Smooth muscle cell of the brain vasculature (primary cell): ENCODE measurements at places on chromosomes 2 and 18.

GRCh38 chr2:39218391-39218790, 25.4 kb downstream of the CDKL4 start:
- DNase-seq, result no peak

DNA sequence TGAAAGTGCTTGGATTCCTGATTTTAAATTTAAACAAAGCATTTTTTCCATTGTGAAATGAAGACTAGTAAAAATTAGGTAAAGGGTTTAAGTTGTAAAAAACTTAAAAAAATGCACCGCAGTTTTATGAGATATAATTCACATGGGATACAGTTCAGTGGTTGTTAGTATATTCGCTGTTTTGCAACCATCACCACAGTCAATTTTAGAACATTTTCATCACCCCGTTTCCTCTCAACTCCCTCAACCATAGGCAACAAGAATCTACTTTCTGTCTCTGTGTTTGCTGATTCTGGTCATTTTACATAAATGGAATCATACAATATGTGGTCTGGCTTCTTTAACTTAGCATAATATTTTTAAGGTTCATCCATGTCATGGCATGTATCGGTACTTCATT, 4.0 kb downstream of the DGKD start:
- DNase-seq, result no peak

DNA sequence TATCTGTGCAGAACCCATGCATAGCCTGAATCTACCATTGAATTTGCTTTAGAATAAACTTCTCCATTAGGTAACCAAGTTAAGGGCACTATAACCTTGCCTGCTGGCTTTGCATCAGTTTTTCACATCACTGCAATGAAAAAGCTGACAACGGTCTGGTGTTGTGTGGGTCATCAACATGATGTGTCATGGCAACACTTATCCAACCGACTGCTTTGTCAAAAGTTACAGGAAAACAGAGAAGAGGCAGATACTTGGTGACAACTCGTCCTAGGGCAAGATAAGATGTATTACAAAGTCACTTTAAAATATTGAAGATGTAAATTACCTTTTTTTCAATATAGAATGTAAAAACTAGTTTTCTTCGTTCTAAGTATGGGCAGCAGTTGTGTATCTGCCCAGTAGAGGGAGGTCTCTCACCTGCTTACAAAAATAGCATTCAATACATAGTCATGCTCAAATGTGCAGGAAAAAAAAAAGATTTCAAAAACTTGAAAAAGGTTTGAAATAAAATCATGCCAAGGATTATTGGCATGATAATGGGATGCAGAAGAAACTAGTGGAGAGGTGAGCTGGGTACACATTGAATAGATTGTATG, 96.3 kb downstream of the EVA1A start:
- no peak for DNase-seq

DNA sequence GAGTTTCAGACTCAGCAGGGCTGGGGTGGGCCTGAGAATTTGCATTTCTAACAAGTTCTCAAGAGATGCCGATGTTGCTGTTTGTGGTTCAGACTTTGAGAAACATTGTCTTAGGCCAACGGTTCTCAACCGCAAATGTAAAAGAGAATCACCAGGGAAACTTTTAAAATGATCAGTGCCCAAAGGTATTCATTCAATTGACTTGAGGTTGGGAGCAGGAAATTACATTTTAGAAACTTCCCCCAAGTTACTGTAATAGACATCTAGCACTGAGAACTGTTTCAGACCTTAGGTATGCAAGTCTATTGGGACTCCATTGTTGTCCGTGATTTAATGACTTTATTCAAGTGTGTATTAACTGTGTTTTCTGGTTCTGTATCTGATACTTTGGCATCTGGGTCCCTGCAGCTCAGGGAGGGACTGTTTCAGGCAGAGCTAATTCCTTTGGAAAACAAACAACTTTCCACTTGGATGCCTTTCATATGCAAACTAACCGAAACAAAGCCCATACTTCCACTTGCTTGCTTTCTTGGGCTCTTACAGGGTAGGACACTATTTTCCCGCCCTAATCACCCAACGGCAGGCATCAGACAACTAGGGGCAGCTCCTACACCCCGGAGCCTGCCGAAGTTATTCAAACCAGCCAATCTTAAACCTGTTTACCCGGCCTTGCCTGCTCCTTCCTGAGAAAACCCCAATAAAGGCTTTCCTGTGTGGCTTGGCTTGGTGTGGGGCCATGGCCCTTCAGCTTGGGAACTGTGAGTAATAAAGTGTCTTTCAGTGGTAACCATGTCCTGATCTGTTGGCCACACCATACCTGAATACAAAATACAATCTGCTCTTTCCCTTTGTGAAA, 97.6 kb downstream of the POLE4 start:
- DNase-seq, result no peak

DNA sequence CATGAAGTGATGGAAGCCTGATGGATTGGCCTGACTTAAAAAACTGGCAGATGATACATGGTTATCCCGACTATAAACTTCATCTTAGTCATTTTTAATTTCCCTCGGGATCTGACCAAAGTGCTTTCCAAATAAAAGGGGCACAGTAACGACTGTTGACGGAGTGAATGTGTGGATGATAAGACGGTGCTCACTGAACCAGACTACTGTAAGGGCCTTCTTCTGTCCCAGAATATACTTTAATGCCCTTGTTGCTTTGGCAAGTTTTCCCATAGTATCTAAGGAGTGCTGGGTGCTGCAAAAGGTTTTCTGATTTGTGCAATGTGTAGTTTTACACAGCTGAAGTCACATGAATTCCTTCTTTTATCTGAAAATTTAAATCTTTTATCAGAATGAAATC, 373.5 kb downstream of the DSEL start:
- no peak for DNase-seq
